Endothelial cell of umbilical vein (primary cell): ENCODE measurements at places on chromosomes 2 and 18. TPM values are rescaled to one million over a fixed set of nuclear protein-coding genes. Genes with fewer than 3 reads are reported as not detected.

The BIN1 gene
- polyA plus RNA-seq, result 25.8 and 26.3 TPM in 2 replicates

The TEX44 gene
- not detected in 2 replicates for polyA plus RNA-seq

The HEATR5B gene
- polyA plus RNA-seq, result 14.0 and 16.1 TPM in 2 replicates

The MYO5B gene
- polyA plus RNA-seq, result 0.40 and 0.54 TPM in 2 replicates

The FARP2 gene
- polyA plus RNA-seq, result 15.3 and 17.9 TPM in 2 replicates

The MFSD6 gene
- polyA plus RNA-seq, result 2.2 and 4.3 TPM in 2 replicates

The ABHD1 gene
- 0.07 and 0.41 TPM in 2 replicates for polyA plus RNA-seq

The ASNSD1 gene
- polyA plus RNA-seq, result 9.7 and 15.8 TPM in 2 replicates

The IL1RN gene
- not detected in 2 replicates for polyA plus RNA-seq

The GALM gene
- 4.6 and 4.8 TPM in 2 replicates for polyA plus RNA-seq

The MTLN gene
- polyA plus RNA-seq, result 46.0 and 63.2 TPM in 2 replicates

The CERS6 gene
- polyA plus RNA-seq, result 1.9 and 2.7 TPM in 2 replicates
